ENCODE measurements at places on chromosomes 2 and 18.

DNA sequence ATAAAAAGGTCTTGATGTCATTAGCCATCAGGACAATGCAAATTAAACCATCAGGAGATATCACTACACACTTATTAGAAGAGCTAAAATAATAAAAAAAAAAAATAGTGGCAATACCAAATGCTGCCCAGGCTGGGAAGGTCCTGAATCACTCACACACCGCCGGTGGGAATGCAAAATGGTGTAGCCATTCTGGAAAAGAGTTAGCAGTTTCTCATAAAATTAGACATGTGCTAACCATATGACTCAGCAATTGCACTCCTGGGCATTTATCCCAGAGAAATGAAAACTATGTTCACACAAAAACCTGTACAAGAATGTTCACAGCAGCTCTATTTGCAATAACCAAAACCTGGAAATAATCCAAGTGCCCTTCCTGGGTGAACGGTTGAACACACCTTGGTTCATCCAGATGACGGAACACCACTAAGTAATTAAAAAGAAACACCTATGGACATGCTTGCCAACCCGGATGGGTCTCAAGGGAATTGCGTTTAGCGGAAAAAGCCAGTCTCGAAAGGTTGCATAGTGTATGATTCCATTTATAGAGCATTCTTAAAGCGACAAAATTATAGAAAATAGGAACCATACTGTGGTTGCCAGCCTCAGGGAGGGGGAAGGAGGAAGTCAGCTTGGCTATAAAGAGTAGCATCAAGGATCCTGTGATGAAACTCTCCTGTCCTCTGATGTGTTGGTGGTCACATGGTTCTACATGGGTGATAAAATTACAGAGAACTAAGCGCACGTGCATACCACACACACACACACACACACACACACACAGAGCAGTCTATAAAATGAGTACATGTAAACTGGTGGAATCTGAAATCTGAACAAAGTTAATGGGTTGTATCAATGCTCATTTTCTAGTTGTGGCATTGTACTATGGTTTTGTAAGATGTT lies 4.6 kb downstream of the MBP start:
- peak; percentile 83 for DNase-seq

- DNase-seq: no peak
Observed at GRCh38 chr2:26629346-26629630, 11.9 kb downstream of the CIB4 start.

DNA sequence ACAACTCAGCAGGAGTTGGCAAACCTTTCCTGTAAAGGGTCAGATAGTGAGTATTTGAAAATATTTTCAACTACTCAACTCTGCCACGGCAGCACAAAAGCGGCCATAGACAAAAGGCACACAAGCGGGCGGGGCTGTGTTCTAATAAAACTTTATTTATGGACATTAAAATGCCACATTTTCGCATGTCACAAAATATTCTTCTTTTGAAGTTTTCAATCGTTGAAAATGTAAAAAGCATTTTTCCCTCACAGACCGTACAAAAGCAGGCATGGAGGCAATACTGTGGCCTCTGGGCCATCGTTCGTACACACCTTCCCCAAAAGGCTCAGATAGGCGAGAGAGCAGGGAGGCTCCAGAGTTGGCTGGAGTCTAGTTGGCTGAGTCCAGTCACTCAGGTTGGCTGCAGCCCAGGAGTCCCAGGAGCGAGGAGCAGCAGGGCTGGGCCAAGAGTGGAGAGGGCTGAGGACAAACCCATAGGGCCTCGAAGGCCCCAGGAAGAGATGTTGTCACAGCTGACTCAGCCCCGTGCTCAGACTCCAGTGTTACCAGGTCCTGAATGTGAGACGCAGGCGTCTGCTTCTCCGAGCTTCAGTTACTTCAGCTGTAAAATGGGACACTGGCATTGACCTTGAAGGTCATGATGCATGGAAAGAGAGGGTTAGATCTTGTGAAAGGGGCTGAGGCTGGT lies 42.5 kb downstream of the SDC1 start:
- no peak for DNase-seq

DNA sequence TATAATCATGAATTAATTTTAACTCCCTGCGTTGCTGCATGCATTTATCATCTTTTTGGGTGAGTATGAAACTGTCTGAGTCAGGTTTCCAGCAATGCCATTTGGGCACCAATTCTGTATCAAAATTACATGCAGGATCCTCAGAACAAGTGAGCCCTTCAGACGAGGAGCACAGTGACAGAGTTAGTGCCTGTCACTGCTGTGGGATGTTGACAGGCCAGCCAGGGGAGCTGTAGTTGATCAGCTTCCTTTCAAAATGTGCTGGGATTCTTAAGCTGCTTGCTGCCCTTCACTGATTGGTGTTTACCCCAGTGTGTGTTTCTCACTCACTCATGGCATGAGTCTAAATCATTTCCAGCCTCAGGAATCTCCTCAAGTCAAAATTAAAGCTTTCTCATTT lies 109.2 kb downstream of the TPGS2 start:
- no peak for DNase-seq

DNA sequence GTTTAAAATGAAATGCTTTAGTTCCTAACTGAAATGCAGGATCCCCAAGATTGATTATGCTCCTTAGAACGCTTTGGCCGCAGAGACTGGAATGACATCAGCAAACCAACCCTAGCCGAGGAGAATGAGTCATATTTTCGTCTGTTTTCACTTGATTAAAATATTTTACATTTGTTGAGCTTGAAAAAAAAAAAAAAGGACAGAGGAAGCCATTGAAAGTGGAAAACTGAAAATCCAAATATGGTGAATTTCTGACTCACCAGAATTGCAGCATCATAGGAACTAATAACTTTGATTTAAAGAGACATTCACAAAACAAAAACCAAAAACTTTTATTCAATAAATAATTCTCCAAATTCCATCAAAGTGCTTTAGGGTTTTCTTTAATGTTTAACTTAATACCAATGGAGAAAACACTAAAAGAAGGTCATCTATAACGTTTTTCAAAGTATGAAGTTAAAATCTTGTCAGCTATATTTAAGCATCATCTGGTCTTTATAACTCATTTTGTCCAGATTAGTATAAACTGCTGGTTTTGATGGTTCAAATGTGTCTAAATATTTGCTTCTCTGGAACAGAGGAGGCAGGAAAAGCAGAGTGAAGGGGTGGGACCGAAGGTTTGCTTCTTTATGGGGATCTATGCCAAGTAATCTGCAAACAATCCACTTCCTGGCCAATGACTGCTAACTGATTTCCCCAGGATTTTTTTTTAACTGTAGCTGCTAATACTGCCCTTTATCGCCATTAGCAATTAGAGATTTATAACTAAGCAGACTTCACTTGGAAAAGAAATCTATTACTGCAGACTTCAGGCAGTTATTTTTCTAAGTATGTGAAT lies 30.9 kb upstream of the COL5A2 start:
- DNase-seq: no peak

- no peak for DNase-seq
Observed at GRCh38 chr2:235672720-235673119, 178.9 kb downstream of the AGAP1 start.

DNA sequence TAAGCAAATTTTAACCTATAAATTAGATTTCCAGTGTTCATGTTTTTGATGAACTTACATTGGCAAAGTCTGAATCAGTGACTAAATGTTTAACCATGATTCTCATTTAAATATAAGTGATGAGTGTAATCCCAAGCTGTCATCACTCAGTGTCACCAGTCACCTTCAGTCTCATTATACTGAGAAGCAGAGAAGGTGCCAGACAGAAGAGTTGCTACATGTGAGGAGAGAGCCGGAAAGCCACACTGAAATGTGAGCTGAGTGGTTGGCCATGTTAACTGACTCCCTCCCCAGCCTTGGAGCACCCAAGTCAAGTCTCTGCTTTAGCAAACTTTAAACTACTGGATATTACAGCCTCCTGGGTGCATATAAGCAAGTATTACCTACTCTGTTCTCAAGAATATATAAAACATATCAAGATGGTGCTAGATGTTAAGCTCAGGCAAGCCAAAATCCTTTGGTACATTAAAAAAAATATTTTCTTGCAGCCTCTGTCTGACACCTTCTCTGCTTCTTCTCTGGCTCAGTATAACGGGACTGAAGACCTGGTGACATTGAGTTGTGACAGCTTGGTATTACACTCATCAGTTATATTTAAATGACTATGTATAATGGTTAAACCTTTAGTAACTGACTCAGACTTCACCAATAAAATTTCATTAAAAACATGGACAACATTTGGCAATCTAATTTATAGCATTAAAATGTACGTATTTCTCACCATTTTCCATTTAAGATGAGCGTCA lies 75.8 kb upstream of the MAP3K20 start:
- no peak for DNase-seq

GRCh38 chr2:75896779-75897366 lies 186.2 kb upstream of the GCFC2 start:
- DNase-seq: peak; percentile 1

DNA sequence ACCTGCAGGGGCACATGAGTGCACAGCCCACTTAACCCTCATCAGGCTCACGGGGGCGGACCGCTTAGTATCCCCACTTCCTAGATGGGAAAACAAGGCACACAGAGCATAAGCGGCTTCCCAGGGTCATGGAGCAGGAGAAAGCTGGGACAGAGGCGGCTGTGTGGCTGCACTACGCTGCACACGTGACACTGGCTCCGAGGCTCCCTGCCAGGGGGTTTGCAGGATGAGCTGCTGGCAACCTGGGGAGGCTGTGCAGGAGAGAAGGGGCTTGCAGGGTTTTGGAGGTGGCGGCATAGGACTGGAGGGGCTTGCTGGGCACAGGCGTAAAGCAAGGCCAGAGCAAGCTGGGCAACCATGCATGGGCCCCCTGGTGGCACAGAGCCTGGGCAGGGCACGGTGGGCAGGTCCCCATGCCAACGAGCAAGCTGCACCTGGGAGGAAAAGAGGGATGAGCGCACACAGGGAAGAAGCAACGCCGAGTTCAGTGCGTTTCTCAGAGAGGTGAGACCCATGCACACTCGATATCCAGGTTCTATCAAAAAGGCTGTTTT lies 268.6 kb downstream of the HDAC4 start:
- DNase-seq: no peak

DNA sequence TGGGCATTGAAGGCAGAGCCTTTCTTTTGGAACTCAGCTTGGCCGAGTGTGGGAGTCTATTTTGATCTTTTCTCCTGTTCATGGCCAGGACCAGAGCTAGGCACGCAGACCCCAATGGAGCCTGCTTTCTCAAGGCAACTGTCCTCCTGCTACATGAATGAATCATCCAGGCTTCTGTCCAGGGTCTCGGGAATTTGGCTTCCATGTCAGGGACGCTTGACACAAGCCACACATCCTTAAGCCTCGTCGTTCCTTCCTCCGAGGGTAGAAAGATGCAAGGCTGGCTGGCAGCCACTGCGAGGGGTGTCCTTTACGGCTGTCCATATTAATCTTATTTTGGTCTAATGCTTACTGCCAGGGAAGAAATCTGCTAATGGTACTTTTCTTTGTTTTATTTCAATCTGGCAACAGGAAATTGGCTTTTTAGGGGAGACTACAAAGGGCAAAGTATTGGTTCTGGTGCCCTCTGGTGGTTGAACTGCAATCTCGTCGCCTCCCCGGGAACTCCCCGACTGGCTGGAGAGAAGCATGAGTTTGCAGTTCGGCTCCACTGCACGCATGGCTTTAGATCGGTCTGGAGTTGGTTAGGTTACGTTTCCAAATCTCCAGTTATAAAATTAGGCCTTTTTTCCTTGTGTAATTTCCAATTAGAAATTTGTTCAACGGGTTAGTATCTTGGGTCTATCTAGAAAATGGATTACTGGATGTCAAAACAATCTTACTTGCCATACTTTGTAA lies 135.2 kb downstream of the ALPK2 start:
- DNase-seq: peak; percentile 84

DNA sequence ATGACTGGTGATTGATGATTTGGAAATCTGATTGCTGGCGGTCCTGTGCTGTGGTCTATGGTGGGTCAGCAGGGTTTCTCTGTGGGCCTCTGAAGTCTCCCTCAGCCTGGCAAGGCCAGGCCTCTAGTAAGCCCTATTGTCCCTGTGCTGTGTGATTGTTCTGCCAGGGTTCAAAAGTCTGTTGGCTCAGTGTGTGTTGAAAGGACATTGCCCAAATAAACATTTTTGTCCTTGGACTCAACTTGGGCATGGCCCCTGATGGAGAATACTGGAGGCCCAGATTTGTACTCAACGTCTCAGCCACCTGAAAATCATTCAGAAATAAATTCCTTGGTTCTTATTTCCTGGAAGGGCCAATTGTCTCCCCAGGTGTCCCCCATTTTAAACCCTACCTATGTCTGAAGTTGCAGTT lies 74.4 kb downstream of the MAP4K4 start:
- DNase-seq: no peak

- no peak for DNase-seq
Observed at GRCh38 chr2:199861132-199861774, 10.3 kb upstream of the FTCDNL1 start.

DNA sequence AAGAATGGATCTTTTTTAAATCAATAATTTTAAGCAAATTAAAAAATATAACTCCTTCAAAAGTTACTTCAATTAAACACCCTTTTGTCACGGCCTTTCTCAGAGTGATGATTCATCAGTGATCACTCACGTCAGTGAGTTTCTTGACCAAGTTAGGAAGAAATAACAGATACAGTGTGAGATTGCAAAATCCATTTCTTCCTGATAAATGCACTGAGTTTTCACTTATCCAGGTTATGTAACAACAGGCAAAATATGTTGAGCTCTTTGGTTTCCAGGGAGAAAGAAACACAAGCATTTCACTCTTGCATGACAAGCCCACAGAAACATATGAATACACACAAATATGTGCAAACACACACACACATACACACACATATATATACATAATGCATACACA lies 195.9 kb upstream of the CYRIA start:
- peak; percentile 3 for DNase-seq

DNA sequence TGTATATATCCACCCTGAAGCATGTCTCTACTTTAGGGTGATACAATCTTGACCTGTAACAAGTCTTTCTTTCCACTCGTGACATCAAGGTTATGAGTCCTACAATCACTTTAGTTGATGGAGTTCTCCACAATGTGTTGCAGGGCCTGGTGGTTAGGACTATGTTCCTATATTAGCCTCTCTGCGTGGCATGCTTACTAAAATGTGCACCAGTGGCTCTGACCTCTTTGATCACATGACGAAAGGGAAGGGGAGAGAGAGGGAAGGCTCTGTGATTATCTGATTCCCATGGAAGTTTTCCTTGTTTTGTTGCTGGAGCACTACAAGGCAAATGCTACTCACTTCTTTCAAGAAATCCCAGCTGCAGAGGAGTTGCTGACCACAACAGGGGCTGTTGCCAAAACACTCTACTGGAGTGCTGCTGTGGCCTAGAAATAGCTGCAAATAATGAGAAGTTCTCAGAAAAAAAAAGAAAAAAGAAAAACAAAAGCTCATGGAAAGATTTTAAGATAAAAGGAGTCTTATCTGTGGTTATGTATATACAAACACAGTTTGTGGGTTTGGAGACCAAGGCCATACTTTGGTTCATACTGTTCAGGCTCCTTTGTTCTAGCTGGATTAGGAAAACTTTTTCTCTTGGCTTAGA lies 272.8 kb upstream of the MMADHC start:
- DNase-seq: no peak

DNA sequence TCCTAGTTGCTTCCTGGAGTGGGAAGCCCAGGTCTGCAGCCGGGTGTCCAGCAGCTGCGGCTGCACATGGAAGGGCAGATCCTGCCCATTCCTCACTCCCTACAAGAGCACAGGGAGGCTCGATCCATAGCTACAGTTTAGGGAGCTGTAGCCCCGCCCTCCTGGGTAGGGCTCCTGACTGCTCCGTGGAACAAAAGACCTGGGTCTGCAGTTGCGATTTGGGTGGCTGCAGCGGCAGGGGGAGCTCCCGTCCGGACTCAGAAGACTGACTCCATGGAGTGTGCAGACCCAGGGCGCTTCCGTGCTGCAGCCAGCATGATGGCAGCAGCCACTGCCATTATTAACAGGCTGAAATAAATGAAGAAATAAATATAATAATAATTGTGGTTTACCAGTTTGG lies 157.3 kb downstream of the CTNNA2 start:
- DNase-seq: no peak
